ENCODE measurements at places on chromosomes 11 and 22. TPM values are rescaled to one million over a fixed set of nuclear protein-coding genes. Genes with fewer than 3 reads are reported as not detected.

Gene USP47
- total RNA-seq, result 26.9 TPM

Gene C1QTNF5
- total RNA-seq, result not detected

Gene OR5D16
- not detected for total RNA-seq

Gene MS4A4E
- total RNA-seq, result not detected

Gene ESAM
- 9.1 TPM for total RNA-seq

Gene UCP3
- 1.3 TPM for total RNA-seq

Gene NPTXR
- total RNA-seq, result 15.3 TPM

Gene KRTAP5-9
- not detected for total RNA-seq

Gene MLC1
- total RNA-seq, result 0.05 TPM
